ENCODE measurements at places on chromosomes 12 and 14. TPM values are rescaled to one million over a fixed set of nuclear protein-coding genes. Genes with fewer than 3 reads are reported as not detected.

Gene RAP1B
- 186 TPM for total RNA-seq

Gene SELPLG
- total RNA-seq: 6.7 TPM

Gene GRIP1
- total RNA-seq: 6.3 TPM

Gene LRRC10
- not detected for total RNA-seq

Data from breast epithelium (tissue), 4 donors.